HepG2 (cell line): ENCODE measurements at places on chromosomes 6 and 20. TPM values are rescaled to one million over a fixed set of nuclear protein-coding genes. Genes with fewer than 3 reads are reported as not detected.

GRCh38 chr6:36122495-36123269, 7.6 kb upstream of the MAPK13 start:
- no peak overlapping the region for H3K27ac ChIP-seq
- H3K4me3 ChIP-seq, result no peak overlapping the region
- peaks cover 47% of the 10 kb centered on the region for H3K4me1 ChIP-seq
- H3K27me3 ChIP-seq, result no peaks in the 10 kb centered on the region
- no peak for DNase-seq

DNA sequence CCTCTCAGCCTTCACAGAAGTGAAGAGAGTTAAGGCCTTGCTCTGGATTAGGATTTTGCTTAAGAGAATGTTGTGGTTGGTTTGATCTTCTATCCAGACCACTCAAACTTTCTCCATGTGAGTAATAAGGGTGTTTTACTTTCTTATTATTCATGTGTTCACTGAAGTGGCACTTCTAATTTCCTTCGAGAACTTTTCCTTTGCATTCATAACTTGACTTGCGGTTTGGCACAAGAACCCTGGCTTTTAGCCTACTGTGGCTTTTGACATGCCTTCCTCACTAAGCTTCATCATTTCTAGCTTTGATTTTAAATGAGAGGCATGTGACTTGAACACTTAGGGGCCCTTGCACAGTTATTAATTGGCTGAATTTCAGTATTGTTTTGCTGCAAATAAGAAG, 166.1 kb upstream of the OPRM1 start:
- no peaks in the 10 kb centered on the region for H3K4me1 ChIP-seq
- H3K27ac ChIP-seq, result no peak overlapping the region
- no peaks in the 10 kb centered on the region for H3K27me3 ChIP-seq
- DNase-seq, result no peak

DNA sequence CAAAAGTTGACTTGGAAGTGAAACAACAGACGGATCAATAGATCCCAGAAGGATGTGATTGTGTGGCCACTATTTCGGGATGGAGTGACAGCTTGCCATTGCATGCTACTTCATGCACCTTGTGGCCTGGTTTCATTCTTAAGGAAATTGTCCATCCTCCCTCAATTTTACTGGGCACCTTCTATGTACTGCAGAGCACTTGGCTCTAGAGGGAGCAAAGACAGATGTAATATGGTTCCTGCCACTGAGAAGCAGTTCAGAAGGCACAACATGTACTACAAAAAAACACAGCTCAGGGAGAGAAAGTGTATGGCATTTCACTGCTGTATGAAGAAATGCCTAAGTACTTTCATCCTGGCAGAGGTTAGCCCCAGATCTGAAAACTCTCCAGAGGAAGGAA, 91.9 kb downstream of the FOXA2 start:
- no peak overlapping the region for H3K27ac ChIP-seq
- peaks cover 57% of the 10 kb centered on the region for H3K4me1 ChIP-seq
- no peaks in the 10 kb centered on the region for H3K36me3 ChIP-seq
- no peak for DNase-seq

DNA sequence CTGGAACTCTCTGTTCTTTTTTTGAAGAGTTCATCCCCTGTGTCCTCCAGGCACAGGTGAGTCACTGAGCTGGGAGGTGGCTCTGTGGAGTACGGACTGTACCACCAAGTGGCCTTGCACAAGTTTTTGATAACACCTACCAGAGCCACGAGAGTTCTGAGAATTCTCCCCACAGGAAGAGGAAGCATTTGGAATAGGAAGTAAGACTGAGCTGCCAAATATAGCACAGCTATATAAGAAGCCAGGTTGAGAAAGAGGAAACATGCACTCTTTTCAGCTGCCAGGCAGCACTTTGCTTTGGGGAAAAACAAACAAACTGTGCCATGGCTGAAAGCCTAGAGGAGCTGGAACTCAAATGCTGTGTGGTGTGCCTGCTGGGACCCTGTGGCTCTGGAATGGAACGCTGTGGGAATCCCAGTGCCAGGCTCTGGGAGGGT, 70.8 kb upstream of the RIPOR2 start:
- DNase-seq, result no peak
- no peak overlapping the region for H3K4me3 ChIP-seq
- no peaks in the 10 kb centered on the region for H3K27me3 ChIP-seq
- no peaks in the 10 kb centered on the region for H3K4me1 ChIP-seq
- no peaks in the 10 kb centered on the region for H3K36me3 ChIP-seq

DNA sequence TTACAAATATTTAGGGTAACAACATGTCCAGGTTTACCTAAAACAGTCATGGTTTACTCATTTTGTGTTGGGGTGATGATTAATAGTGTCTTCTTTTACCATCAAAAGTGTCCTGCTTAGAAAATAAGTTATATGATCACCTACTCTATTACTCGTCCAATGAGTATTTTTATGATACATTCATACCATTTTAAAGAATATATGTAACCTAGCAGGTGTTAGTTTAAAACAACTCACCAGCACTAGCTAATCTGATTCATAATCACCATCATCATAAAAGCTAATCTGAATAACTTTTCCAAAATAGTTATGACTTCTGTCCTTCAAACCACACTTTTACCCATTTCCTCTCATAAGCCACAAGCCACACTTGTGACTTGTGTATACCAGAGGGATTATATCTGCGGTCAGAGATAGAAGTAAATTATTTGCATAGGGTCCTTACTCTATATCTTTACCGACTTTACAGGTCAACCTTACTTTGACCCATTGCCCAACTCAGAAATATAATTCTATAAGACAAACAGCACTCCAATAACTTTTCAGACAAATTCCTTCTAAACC, 33.3 kb upstream of the NRN1 start:
- DNase-seq, result no peak
- H3K36me3 ChIP-seq, result no peaks in the 10 kb centered on the region
- H3K27me3 ChIP-seq, result no peaks in the 10 kb centered on the region

GRCh38 chr20:9628589-9628988, 114.2 kb downstream of the LAMP5 start:
- no peak overlapping the region for H3K4me3 ChIP-seq
- no peaks in the 10 kb centered on the region for H3K4me1 ChIP-seq
- no peak for DNase-seq
- no peaks in the 10 kb centered on the region for H3K27me3 ChIP-seq
- H3K36me3 ChIP-seq, result no peaks in the 10 kb centered on the region

- no peak overlapping the region; the same call in 1 of the 2 replicates for H3K4me3 ChIP-seq
- no peaks in the 10 kb centered on the region for H3K27me3 ChIP-seq
- no peak overlapping the region for H3K27ac ChIP-seq
- H3K36me3 ChIP-seq, result no peaks in the 10 kb centered on the region
- peaks cover 43% of the 10 kb centered on the region for H3K4me1 ChIP-seq
These were observed 78.8 kb upstream of the TENT5A start for GRCh38 chr6:81831274-81831673.

- no peak overlapping the region for H3K4me3 ChIP-seq
- DNase-seq, result no peak
- no peaks in the 10 kb centered on the region for H3K27me3 ChIP-seq
- no peaks in the 10 kb centered on the region for H3K36me3 ChIP-seq
These were observed 10.3 kb upstream of the CYP24A1 start for GRCh38 chr20:54184071-54184470.

- no peaks in the 10 kb centered on the region for H3K36me3 ChIP-seq
- DNase-seq, result peak; percentile 30
- no peak overlapping the region for H3K27ac ChIP-seq
- no peaks in the 10 kb centered on the region for H3K4me1 ChIP-seq
These were observed 18.1 kb downstream of the STXBP5 start for GRCh38 chr6:147222160-147222838.

- no peak overlapping the region for H3K4me3 ChIP-seq
- H3K27me3 ChIP-seq, result no peaks in the 10 kb centered on the region
- H3K27ac ChIP-seq, result no peak overlapping the region
- no peak for DNase-seq
- H3K36me3 ChIP-seq, result no peaks in the 10 kb centered on the region
These were observed 158.8 kb upstream of the PHACTR1 start for GRCh38 chr6:12557765-12558164.

DNA sequence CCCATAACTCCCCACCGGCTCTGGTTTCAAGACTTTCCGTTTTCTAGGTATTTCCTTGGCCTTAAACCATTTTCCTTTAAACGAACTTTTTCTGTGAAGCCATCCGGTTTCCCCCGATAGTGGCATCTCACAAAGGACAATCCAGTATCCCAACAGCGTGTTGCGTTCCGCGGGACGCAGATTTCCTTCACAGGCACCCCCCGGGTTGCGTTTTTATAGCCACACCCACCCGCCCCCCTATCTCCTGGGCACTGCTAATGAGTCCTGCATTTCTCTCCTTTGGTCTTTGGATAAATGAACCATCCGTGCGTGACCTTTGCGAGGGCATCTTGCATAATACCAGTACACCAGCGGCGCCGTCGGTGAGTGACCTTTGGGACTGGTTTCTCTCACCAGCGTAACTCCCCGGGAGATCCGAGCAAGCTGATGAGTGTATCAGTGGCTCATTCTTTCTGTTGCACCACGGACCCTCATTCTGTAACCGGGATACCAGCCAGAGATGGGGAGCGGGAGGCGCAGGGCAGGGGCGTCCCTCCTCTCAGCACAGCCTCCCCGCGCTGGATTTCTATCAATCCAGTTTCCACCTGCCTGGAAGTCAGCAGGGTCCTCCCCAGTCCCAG, 586 bp upstream of the NQO2 start:
- DNase-seq, result peak; percentile 93
- H3K36me3 ChIP-seq, result no peaks in the 10 kb centered on the region
- no peaks in the 10 kb centered on the region; the same call in 2 of the 3 replicates for H3K27me3 ChIP-seq
- H3K4me1 ChIP-seq, result peaks cover 50% of the 10 kb centered on the region

DNA sequence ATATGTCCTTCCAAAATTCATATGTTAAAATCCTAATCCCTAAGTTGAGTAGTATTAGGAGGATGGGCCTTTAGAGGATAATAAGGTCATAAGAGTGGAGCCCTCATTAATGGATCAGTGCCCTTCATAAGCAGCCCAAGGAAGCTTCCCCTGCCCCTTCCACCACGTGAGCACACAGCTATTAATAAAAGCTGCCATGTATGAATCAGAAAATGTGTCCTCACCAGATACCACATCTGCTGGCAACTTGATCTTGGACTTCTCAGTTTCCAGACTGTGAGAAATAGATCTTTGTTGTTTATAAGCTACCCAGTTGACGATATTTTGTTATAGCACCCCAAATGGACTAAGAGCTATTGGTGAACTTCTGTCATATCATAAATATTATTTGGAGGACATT, 207.7 kb upstream of the HDDC2 start:
- H3K36me3 ChIP-seq, result no peaks in the 10 kb centered on the region
- H3K27ac ChIP-seq, result no peak overlapping the region
- no peak overlapping the region for H3K4me3 ChIP-seq
- H3K4me1 ChIP-seq, result peaks cover 19% of the 10 kb centered on the region
- DNase-seq, result no peak

DNA sequence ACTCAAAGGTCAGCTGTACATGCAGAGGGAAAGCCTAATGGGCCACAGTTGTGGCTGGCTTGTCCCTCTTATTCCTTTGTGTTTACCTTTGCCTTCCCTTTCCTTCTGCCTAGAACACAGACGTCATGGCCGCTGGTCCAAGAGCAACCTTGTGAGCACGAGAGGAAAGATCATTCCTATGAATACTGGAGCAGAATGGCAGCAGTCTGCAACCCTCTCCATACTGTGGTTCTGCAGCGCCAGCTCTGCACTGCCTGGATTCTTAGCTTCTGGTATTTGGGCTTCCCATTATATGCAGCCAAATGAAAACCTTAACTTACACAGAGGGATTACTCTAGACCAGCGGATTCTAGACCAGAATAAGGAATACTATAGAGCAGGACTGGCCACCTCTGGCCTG, 12.4 kb downstream of the TBC1D7 start:
- no peak for DNase-seq
- no peaks in the 10 kb centered on the region for H3K27me3 ChIP-seq
- no peak overlapping the region for H3K4me3 ChIP-seq
- H3K27ac ChIP-seq, result no peak overlapping the region
- H3K4me1 ChIP-seq, result no peaks in the 10 kb centered on the region

DNA sequence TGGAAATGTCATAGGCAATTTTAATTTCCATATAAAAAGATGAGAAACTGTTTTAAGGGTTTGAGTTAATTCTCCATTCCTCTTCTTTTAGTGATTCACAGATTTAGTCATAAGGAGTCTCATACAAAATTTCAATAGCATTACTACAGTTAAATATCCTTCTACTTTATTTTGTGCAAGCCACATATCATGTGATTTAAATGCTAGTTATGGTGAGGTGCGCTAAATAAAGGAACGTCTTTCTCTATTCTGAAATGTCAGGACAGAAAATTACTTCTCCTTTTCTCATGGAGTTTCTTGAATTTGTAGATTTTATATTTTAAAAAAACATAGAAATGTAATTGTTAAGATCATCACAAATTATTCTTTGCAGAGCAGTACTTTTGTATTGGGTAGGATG, 50.0 kb upstream of the SUPT3H start:
- H3K27ac ChIP-seq, result no peak overlapping the region
- no peak for DNase-seq
- 0 out of 2 replicates have a peak, but pooled peaks cover 9% of the 10 kb centered on the region for H3K4me1 ChIP-seq
- H3K4me3 ChIP-seq, result no peak overlapping the region
- no peaks in the 10 kb centered on the region for H3K36me3 ChIP-seq

The BEND6 gene
- total RNA-seq, result 0.20 and 0.25 TPM in 2 replicates

The CD93 gene
- total RNA-seq, result not detected in 2 replicates

The HMGCLL1 gene
- not detected in 2 replicates for total RNA-seq

The NRSN1 gene
- not detected in 2 replicates for total RNA-seq

The EBF4 gene
- 0.84 TPM in 1 of 2 replicates, not detected in the other for total RNA-seq
